Spleen (tissue), 13 donors: ENCODE measurements at places on chromosomes 5 and 9. TPM values are rescaled to one million over a fixed set of nuclear protein-coding genes. Genes with fewer than 3 reads are reported as not detected.

The COQ4 gene
- total RNA-seq = 43.7 TPM

The DMRT3 gene
- total RNA-seq = not detected

The SIT1 gene
- total RNA-seq = 27.5 TPM

GRCh38 chr5:54024466-54024865 lies 285.9 kb downstream of the ARL15 start:
- no peak overlapping the region for H3K27ac ChIP-seq
- H3K36me3 ChIP-seq = no peaks in the 10 kb centered on the region
- no peaks in the 10 kb centered on the region for H3K27me3 ChIP-seq
- H3K4me1 ChIP-seq = peaks cover 14% of the 10 kb centered on the region
- no peak overlapping the region for H3K4me3 ChIP-seq
- DNase-seq = no peak

DNA sequence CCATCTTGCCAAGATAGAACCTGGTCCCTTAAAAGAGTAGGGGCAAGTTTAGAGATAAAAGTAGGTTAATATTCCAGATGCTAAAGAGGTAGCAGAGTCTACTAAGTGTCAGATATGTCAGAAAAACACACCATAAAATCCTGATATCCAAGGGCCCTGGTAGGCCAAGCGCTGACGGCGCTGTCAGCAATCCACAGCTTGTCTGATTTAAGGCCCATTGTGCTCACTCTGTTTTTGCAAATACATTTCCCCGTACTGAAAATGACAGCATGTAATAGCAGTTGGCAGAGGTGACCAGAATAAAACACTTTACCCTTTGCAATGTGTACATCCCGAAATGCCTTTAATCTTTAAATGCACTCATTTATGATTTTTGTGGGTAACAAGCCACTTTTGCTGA lies 9.9 kb upstream of the NUDT12 start:
- H3K4me3 ChIP-seq = no peak overlapping the region
- H3K36me3 ChIP-seq = no peaks in the 10 kb centered on the region
- no peaks in the 10 kb centered on the region for H3K4me1 ChIP-seq
- DNase-seq = no peak

DNA sequence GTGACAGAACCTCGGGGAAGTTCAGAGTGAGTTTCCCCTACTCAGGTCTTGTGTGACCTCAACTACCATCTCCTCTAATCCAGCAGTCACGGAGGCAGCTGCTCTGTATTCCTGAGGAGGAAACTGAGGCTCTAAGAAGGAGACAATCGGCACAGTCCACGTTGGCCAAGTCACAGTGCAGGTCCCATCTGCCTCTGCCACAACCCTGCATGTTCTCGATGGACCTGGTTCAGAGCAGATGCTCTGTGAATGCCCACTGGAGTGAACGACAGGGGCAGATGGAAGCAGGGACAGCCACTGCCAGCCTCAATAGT lies 722 bp upstream of the ERGIC1 start:
- H3K4me3 ChIP-seq = peak overlapping the region; percentile 69
- no peaks in the 10 kb centered on the region for H3K27me3 ChIP-seq
- DNase-seq = no peak
- H3K27ac ChIP-seq = peak overlapping the region; percentile 89

GRCh38 chr5:68446487-68446894 lies 230.9 kb downstream of the PIK3R1 start:
- DNase-seq = no peak
- H3K27me3 ChIP-seq = no peaks in the 10 kb centered on the region
- H3K4me1 ChIP-seq = no peaks in the 10 kb centered on the region
- H3K4me3 ChIP-seq = no peak overlapping the region
- H3K27ac ChIP-seq = no peak overlapping the region

GRCh38 chr5:15789642-15790041 lies 289.7 kb downstream of the FBXL7 start:
- no peaks in the 10 kb centered on the region for H3K27me3 ChIP-seq
- no peak overlapping the region for H3K27ac ChIP-seq
- DNase-seq = no peak
- no peaks in the 10 kb centered on the region for H3K36me3 ChIP-seq
- H3K4me1 ChIP-seq = no peaks in the 10 kb centered on the region

The CFAP77 gene
- not detected for total RNA-seq

The FBXO10 gene
- 24.9 TPM for total RNA-seq

- H3K4me3 ChIP-seq = no peak overlapping the region
- H3K4me1 ChIP-seq = no peaks in the 10 kb centered on the region
- DNase-seq = no peak
- H3K27ac ChIP-seq = no peak overlapping the region
- H3K36me3 ChIP-seq = no peaks in the 10 kb centered on the region
Observed at GRCh38 chr9:1917396-1917935, 97.7 kb upstream of the SMARCA2 start.

- no peak overlapping the region for H3K27ac ChIP-seq
- no peak for DNase-seq
- no peaks in the 10 kb centered on the region for H3K27me3 ChIP-seq
- H3K4me1 ChIP-seq = no peaks in the 10 kb centered on the region
- peaks cover 13% of the 10 kb centered on the region for H3K36me3 ChIP-seq
Observed at GRCh38 chr5:81631124-81631523, 119.8 kb downstream of the SSBP2 start.

DNA sequence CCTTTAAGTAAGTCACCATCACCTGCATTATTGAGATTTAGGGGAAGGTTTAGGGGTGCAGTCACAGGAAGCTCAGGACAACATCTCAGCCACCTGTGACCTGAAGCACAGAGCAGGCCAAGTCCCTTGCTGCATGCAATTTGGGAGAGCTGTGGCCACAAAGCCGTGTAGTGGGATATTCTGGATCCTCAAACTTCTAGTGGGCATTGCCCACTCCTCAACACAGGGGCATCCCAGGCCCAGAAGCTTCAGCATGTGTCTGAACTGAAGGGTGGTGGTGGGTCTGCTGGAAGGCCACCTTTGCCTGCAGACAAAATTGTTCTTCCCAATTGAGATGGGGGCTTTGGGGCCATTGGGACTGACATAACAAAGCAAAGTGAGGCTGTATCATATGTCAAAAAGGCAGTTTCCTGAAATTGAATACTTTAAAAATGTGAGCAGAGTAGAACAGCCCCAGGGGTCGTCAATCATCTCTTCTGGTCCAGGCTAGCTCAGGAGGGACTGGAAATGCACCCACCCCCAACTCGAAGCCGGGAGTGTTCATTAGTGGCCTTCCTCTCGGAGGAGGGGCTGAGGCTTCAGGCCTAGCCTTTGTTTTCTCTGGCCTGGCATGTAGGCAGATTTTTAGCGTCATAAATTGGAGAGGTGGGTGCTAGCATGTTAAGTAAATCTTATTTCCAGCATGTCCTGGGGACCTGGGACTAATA lies 2.8 kb upstream of the GADD45G start:
- no peak overlapping the region for H3K4me3 ChIP-seq
- H3K36me3 ChIP-seq = no peaks in the 10 kb centered on the region
- H3K4me1 ChIP-seq = peaks cover 32% of the 10 kb centered on the region
- no peaks in the 10 kb centered on the region for H3K27me3 ChIP-seq

- H3K27me3 ChIP-seq = peaks cover 9% of the 10 kb centered on the region
- DNase-seq = no peak
- H3K36me3 ChIP-seq = no peaks in the 10 kb centered on the region
- H3K27ac ChIP-seq = no peak overlapping the region
- no peaks in the 10 kb centered on the region for H3K4me1 ChIP-seq
Observed at GRCh38 chr5:178380086-178380485, 147.5 kb upstream of the PHYKPL start.

- H3K4me3 ChIP-seq = no peak overlapping the region
- H3K27me3 ChIP-seq = no peaks in the 10 kb centered on the region
- no peaks in the 10 kb centered on the region for H3K4me1 ChIP-seq
- DNase-seq = no peak
Observed at GRCh38 chr5:77945874-77946273, 169.7 kb upstream of the TBCA start.

- DNase-seq = no peak
- H3K4me1 ChIP-seq = peaks cover 26% of the 10 kb centered on the region
- H3K36me3 ChIP-seq = peaks cover 24% of the 10 kb centered on the region
- H3K4me3 ChIP-seq = no peak overlapping the region
Observed at GRCh38 chr5:14332746-14333145, 189.6 kb downstream of the TRIO start.

- DNase-seq = no peak
- H3K27me3 ChIP-seq = no peaks in the 10 kb centered on the region
- H3K4me1 ChIP-seq = peaks cover 58% of the 10 kb centered on the region
- no peak overlapping the region for H3K27ac ChIP-seq
- H3K4me3 ChIP-seq = no peak overlapping the region
Observed at GRCh38 chr9:92295240-92295790, 1.8 kb upstream of the IARS1 start.

DNA sequence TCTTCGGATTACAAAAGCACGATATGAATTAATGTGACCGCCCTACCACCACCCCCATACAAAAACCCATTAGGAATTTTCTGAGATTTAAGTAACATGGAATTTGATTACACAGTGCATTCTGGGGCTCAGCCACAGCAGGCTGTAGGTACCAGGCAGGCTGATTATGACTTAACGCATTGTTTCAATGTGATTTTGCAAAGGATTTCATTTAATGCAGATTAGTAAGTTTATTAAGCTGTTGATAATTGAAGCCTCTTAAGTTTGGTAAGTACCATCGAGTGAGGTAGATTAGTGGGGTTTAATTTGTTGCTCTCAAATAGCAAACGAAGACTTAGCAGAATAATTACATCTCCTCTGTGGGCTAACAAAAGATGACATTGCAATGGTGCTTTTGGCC lies 240.1 kb downstream of the TRPM3 start:
- no peak overlapping the region for H3K27ac ChIP-seq
- no peaks in the 10 kb centered on the region for H3K36me3 ChIP-seq
- DNase-seq = no peak
- H3K4me3 ChIP-seq = no peak overlapping the region
- no peaks in the 10 kb centered on the region for H3K4me1 ChIP-seq
- no peaks in the 10 kb centered on the region for H3K27me3 ChIP-seq

DNA sequence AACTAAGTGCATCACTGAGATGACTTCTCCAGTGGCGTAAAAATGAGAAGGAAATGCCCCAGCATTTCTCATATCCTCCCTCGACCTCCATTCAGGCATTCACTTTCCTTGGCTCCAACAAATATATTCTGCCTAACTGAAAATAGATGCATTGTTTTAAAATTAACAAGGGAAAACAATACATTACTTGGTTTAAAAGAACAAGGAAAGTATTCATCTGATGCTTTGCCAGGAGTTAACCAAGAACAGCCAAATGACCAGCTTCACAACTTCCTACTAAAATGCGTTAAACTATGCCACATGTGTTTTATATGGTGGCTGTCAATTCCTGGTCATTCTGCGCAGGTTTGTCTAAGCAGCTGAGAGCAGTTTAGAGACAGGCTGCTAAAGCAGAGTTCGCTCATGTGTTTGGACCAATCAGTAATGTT lies 121.4 kb downstream of the GNAQ start:
- no peaks in the 10 kb centered on the region for H3K4me1 ChIP-seq
- no peak overlapping the region for H3K27ac ChIP-seq
- no peak for DNase-seq
- H3K27me3 ChIP-seq = no peaks in the 10 kb centered on the region
- H3K4me3 ChIP-seq = no peak overlapping the region

DNA sequence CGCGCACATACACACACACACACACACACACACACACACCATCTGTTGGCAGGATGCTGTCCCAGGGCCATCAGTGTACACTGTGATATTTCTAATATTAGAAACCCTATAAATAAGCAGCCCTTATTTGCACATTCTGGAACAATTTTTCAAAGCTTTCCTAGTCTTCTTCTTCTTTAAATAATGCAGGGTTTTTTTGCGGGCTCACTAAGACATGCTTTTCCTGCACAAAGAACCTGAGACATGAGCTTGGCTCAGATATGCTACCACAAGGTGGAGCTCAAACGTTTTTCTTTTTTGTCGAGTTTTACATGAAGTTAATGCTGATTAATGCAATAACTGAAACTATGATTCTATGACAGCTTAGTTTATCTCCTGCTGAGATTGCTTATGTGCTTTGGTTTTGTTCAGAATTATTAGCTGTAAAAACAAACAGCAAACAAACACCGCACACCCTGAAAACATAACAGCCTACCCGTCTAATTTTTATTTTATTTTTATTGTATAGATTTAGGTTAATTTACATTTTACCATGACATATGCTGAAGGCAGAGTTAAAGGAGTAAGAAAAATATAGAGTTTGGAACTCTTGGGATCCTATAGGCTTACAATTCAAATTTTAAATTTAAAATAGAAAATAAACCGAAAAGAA lies 95.8 kb downstream of the ALDH1A1 start:
- H3K4me1 ChIP-seq = peaks cover 13% of the 10 kb centered on the region
- no peak overlapping the region for H3K4me3 ChIP-seq

DNA sequence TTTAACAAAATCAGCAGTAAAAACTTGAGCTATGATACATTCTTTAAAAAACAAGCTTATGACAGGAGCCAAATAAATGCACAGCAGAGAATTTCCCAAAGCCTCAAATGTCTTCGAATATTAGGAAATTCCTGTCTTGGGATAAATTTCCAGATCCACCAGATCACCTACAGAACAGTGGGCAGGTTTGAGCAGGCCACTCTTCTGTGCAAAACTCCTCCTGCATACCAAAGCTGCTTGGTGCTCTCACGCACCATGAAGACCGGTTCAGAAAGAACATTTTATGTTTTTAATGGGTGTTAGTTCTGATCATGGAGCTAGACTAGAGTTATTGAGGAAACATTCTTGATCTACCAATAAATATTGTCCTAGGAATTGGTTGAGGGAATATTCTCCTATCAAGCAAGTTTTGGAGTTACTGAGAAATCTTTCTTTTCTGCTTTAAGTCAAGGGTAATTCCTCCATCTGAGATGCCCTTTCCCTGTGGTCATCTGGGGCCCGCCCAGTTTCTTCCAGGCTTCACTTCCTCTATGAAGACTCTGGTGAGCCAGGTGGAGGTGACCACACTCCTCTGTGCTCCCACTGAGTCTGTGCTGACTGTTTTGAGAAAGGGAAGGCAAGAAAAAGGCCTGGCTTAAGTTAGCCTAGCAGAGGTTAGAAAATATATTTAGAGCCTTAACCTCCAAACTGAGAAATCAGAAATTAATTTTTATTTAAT lies 17.9 kb downstream of the TNFSF15 start:
- H3K4me1 ChIP-seq = peaks cover 25% of the 10 kb centered on the region
- no peak overlapping the region for H3K4me3 ChIP-seq
- no peak for DNase-seq
- H3K27ac ChIP-seq = no peak overlapping the region

GRCh38 chr9:134545215-134545542 lies 96.4 kb upstream of the COL5A1 start:
- no peak overlapping the region for H3K4me3 ChIP-seq
- peaks cover 7% of the 10 kb centered on the region for H3K27me3 ChIP-seq
- H3K36me3 ChIP-seq = no peaks in the 10 kb centered on the region
- H3K4me1 ChIP-seq = no peaks in the 10 kb centered on the region

- no peak overlapping the region for H3K27ac ChIP-seq
- peaks cover 19% of the 10 kb centered on the region for H3K4me1 ChIP-seq
- peaks cover 35% of the 10 kb centered on the region for H3K27me3 ChIP-seq
- DNase-seq = no peak
- no peak overlapping the region for H3K4me3 ChIP-seq
- H3K36me3 ChIP-seq = no peaks in the 10 kb centered on the region
Observed at GRCh38 chr9:134263596-134263995, 62.7 kb upstream of the RXRA start.

The ZNF462 gene
- 19.7 TPM for total RNA-seq

The AQP7 gene
- total RNA-seq = 0.64 TPM
